CD4-positive, alpha-beta T cell (primary cell): ENCODE measurements at places on chromosomes 4 and X.

- DNase-seq = no peak
Observed at GRCh38 chr4:89123451-89123851, 12.1 kb downstream of the TIGD2 start.

DNA sequence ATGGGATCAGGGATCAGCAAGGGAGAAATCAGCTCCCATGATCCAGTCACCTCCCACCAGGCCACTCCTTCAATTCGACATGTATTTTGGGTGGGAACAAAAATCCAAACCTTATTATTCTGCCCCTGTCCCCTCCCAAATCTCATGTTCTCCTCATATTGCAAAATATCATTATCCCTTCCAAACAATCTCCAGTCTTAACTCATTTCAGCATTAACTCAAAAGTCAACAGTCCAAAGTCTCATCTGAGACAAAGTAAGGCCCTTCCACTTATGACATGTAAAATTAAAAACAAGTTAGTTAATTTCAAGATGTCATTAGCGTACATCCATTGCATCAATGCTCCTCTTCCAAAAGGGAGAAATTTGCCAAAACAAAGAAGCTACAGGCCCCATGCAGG, 22.0 kb downstream of the UGT2B4 start:
- no peak for DNase-seq

- DNase-seq = no peak
Observed at GRCh38 chr4:156933633-156934258, 37.9 kb downstream of the PDGFC start.

DNA sequence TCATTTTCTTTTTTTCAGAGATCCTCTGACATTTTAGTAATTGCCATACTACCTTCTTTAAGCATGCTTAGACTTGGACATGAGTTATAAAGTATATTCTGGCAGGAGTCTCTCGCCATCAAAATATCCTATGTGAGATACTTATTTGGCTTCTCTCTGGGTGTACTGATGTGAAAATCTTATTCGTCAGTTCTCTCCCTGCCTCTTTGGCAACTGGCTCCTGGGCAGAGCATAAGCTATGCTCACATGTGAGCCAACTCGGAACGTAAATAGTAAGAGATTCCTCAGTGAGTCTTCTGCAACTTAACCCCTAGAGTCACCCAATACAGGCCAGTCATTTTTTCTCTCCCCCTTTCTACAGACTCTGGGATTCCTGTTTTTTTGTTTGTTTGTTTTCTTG, 91.6 kb downstream of the MAGEB17 start:
- DNase-seq = no peak

- no peak for DNase-seq
Observed at GRCh38 chrX:141857479-141857878, 19.4 kb downstream of the MAGEC3 start.

DNA sequence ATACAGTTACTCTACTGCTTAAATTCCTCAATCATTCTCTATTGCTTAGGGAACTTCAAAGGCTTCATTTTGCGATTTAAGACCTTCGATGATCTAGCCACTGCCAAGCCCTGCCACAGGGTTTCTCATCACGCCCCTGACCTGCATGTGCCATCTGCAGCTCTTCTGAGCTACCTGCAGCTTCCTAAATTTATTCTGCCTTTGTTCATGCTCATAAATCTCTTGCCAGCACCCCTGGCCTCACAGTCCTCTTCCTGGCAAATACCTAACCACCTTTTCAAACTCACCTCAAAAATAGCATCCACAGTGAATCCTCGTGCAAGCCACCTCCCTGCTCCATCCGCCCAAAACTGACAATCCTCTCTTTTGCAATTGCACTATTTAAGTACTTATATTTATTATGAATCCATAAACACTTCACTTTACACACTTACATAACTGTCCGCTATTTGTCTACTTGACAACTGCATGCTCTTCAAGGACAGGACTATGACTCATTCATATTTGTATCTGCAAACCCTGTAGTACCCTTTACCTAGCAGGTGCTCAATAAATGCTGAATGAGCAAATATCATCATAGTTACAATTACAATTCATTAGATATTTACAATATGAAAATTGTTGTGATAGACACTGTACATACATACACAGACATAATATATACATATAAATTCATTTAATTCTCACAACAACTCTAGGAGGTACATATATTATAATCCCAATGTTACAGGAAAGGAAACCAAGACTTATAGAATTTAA, 280.0 kb upstream of the RASGEF1B start:
- DNase-seq = no peak

DNA sequence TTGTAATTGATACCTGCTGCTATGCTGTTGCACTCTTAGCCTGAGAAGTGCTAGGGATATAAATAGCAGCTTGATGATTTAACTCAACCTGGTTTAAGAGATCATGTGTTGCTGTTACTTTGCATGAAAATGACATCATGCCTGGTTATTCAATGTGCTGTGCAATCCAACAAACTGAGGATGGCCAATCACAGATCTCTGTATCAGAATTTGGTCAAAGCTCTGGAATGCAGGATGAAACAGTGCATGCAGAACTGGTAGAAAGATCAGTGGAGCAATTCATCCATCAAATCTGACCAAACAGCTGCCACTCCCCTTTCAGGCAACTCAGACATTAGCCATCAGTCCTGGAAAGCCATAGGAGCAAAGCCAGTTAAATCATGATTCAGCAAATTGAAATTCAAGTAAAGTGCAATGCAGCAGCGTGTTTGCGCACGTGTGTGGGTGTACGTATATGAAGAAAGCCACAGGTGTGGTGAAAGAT, 160.3 kb upstream of the RASGEF1B start:
- DNase-seq = no peak

DNA sequence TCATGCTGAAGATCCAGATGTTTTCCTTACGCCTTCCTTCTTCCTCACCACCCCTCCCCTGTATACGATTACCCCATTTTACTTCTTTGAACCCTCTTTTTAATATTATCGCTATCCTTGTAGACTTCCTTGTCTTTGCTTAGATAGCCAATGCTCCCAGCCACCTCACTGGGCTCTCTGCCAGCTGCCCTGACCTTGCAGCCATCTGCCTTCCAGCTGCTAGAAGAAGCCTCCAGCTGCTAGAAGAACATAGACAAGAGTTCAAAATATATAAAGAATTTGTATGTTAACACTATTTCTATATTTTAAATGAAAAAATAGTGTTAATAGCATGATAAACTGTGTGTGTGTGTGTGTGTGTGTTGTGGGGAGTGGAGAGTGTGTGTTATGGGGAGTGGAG, 374.7 kb downstream of the ANKRD50 start:
- DNase-seq = no peak

GRCh38 chrX:121641560-121641959, 594.1 kb downstream of the GLUD2 start:
- no peak for DNase-seq

DNA sequence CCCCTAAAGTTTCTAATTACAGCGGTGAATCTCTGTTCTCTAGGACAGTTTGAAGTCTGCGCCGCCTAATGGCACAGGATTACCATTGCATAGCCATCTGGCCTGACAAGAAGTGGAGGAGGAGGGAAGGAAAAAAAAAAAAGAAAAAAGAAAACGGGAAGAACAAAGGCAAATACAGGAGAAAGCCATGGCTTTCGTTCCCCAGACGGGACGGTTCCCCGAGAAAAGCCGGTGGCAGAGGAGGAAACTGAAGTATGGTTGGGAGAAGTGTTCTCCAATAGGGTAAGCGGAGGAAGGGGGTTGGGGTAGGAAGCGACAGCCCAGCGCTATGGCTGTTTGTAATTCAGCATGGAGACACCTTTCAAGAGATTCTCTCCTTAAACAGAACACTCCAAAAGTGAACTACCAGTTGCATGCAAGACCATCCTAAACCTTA, 80.8 kb downstream of the HMGN5 start:
- peak; percentile 8 for DNase-seq

- DNase-seq = no peak
Observed at GRCh38 chr4:164154416-164154815, 599.5 kb upstream of the SMIM31 start.

GRCh38 chr4:157265281-157265680, 44.8 kb downstream of the GRIA2 start:
- DNase-seq = no peak

- DNase-seq = no peak
Observed at GRCh38 chr4:128775916-128776315, 33.6 kb upstream of the JADE1 start.

DNA sequence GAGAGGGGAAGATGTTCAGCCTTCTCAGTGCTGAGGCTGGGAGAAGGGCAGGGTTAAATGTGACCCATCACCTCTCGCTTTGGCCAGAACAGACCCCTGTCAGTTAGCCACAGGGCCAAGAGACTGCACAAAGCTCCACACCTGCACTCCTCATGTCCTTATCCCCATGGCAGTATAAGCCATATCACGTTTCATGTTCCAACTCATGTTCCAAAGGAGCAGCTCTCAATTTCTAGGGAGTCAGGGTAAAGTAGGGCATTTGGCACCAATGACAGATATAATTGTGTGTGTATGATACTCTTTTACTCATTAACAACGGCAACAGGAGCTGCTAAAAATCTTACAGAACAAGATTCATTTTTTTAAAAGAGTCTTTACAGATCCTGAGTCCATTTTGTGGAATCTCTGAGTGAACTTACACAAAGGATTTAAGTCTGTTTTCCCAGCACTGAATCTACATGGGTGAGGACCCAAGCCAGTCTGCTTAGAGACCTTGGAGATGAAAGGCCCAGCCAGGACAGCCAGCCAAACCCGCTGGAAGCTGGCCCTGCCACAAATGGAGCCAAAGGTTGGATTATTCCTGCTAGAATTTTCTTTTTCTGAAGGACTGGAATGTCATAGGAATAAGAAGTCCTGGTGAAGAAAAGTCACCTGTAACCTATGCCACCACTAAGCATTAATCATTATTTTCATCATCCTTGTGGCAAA, 129.1 kb upstream of the SMAD1 start:
- DNase-seq = no peak

- no peak for DNase-seq
Observed at GRCh38 chrX:39661116-39661907, 436.4 kb downstream of the BCOR start.

DNA sequence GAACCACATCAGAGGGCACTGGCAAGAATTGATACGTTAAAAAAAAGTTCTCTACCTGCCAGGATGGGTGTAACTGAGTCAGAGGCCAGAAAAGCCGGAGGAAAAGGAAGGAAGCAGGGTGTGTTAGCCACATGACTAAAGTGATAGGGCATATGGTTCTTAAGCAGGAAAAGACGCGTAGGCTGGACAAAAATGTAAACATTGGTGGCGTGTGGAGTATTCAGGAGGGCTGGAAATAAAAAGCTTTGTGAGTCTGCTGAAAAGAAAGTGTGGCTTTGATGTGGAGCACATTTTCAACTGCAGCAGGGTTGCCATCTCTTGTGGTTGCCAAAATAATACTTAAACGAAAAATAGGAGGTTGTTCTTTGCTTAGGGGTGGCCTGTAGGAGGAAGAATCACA, 186.5 kb upstream of the RPL34 start:
- peak; percentile 68 for DNase-seq

DNA sequence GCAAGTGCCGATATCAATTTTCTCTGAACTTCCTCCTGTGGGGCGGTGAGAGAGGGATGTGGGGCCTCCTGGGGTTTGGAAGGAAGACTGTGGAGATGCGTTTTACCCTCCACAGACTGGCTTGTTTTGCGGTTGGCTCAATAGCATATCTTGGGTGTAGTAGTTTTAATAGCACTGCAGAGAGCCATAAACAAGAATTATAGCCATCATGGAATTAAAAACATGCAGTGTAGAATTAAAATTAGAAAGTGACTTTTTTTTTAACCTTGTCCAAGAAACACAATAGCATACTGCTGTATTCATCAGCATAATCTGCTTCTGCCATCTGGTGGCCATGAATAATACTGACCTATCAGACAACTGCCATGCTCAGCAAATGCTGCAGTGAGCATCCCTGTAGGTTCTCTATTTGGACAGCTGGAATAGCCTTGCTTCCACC, 47.3 kb upstream of the SCML1 start:
- peak; percentile 19 for DNase-seq

GRCh38 chr4:16694884-16695276, 203.6 kb downstream of the LDB2 start:
- DNase-seq = no peak

DNA sequence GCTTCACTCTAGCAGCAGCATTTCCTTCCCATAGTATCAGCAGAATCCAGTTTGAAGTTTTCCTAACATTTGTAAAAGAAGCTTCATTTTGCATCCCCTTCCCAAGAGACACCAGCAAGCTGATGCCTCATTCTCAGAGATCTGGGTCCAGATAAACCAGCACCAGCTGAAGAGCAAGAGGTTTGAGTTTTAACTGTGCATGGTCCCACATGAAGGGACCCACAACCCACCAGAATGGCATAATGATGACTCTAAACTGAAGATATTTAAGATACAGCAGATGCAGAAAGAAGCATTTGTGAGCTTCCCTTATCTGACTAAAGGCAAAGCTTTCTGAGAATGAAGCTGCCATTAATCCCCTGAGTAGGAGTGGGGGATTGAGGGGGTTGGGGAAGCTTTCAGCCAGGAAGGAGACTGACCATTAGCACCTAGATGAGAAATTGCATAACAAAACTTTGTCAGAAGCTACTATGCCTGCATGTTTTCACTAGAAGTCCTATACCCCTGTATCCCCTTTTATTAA, 18.6 kb downstream of the NUDT6 start:
- DNase-seq = no peak

DNA sequence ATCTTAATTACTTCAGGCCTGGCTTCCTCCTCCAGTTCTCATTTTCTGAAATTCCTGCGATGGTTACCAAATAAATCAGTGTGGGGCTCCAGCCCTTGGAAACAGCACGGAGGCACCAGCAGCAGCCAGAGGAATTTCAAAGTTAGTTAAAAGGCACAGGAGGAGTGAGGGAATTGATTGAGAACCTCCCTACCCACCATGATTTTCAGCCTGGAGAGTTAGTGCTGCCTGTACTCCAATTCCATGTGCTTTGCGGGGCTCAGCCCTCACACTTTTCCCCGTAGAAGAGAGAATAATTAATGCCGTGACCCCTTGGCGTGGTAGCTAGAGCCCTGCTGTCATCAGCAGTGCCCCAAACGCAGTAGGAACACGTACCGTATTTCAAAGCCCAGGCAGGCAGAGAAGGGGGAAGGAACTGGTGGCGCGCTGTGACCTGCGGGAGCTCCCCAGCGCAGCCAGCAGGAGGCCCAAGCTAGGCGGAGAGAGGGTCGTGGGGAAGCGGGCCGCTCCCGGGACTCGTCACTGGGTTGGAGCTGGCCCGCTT, 84.0 kb upstream of the IGFBP7 start:
- DNase-seq = no peak

DNA sequence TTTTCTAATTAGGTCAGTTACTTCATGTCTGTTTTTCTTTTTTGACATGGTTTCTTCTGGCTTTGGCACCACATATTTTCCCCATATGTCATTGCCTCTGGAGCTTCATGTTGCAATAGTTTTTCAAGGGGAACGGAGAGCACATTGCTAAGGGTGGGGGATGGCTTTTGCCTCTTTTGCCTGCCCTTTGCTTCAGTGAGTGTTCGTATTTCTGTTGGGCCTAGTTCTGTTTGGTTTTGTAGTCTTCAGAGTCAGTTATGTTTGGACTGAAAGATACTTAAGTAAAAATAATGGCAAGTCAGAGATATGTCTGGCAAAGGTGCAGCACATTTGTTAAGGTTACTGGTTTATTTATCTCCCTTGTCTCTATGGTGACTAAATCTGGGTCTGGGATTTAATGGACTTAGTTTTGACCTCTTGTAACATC, 29.1 kb downstream of the FHL1 start:
- no peak for DNase-seq
